ENCODE measurements at places on chromosomes 2 and 18.

DNA sequence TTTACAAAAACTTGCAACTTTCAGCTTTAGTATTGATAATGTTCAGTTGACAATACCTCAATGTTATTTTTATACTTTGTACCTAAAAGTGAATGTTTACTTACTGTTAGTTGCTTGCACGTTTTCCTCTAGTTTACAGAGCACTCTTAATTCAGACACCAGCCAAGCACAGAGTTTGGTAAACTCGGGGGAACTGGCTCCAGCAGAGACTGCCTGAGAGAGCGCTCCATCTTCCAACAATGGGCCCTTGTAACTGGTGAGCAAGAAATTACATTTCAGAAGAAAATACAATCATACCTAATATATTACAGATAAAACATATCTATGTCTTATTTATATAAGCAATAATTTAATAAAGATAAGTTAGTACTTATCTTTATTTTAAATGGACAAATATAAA lies 3.7 kb downstream of the FAM98A start:
- DNase-seq: no peak

GRCh38 chr2:218146056-218146455 lies 20.2 kb downstream of the CXCR2 start:
- no peak for DNase-seq

DNA sequence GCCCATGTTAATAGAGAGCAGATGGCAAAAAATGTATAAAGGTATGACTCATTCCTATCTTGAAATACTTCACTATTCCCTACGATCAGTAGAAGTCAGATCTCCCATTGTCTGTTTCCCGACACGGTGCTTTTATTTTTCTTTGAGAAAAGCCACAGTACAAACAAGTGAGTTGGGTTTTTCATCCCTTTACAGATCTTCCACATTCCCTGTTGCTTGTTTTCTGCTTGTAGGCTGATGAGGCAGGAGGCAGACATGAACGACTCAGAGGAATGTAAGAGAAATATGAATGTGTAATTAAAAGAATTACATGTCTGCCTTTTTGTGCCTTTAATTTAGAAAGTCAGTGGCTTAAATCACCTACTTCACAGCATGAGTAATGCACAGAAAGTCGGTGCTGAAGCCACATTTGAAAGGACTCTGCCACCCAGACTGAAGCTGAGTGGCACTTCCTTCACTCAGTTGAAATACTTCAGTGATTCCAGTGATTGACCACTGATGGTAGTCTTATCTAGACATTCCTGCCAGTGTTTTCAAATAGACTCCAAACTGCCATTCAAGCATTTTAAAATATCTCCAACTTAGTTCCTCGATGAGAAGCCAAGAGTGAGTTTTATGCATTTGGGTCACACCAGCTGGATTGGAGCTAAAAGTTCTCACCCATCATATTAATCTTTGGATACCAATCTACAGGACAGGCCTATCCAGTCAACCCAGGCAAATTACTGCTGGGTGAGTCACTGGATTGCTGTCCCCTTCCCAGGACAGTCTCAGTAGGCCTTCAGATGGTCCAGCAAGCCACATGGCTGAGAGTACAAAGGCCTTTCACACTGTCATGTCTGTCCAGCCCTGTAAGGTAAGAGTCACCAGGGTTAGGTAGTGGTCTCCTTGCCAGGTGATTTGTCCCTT lies 79.0 kb downstream of the COLEC12 start:
- peak; percentile 87 for DNase-seq

GRCh38 chr2:119283873-119284331 lies 60.3 kb downstream of the STEAP3 start:
- DNase-seq: peak; percentile 86

- DNase-seq: peak; percentile 87
Measured at GRCh38 chr2:137951586-137951985, 12.7 kb upstream of the HNMT start.

- peak; percentile 17 for DNase-seq
Measured at GRCh38 chr2:213229814-213230213, 54.5 kb upstream of the SPAG16 start.

- no peak for DNase-seq
Measured at GRCh38 chr2:120133572-120134244, 89.5 kb downstream of the TMEM185B start.

DNA sequence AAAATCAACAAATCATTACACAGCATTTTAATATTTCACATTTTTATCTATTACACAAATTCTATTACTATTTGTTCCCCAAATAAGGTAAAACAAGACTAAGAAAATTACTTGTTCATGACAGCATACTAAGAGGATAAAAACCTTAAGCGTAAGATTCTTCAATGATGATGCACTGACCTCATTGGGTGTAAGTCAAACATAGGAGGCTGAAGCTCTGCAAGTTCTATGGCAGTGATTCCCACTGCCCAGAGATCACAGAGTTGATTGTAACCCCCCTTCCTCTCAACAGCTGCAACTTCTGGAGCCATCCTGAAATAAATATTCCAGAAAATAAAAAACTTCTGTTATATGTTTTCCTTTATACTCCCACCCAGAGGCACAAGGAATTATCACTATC lies 82.2 kb upstream of the CDKL4 start:
- DNase-seq: peak; percentile 52

All from fibroblast of skin of right quadriceps (primary cell).